NCI-H2171 (cell line): ENCODE measurements at places on chromosomes 3 and 15.
A peak's percentile ranks its signal among the peaks of the same experiment; 100 is the strongest.

- no peak for DNase-seq
Measured at GRCh38 chr3:81841540-81841939, 80.1 kb upstream of the GBE1 start.

DNA sequence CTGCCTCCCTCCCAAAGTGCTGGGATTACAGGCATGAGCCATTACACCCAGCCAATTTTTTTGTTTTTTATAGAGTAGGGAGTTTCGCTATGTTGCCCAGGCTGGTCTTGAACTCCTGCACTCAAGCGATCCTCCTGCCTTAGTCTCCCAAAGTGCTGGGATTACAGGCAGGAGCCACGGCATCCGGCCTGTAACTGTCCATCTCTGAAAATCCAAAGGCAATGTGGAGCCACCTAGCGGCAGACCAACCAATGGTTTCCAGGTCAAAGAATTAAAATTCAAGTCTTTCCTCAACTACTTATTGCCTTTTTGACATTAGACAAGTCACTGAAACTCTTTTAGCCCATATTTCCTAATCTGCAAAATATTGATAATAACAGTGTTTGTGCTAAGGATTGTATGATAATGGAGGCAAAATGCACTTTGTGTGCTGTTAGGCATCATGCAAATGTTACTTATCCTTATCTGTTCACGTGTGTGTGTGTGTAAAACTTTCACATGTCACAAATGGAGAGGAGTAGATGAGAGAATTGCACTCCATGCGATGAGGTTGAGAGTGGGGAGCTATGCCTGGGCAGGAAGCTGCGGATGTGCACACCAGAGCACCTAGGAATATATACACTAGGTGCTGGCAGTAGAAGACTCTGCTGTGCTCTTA lies 48.7 kb downstream of the COL8A1 start:
- peak; percentile 1 for DNase-seq

DNA sequence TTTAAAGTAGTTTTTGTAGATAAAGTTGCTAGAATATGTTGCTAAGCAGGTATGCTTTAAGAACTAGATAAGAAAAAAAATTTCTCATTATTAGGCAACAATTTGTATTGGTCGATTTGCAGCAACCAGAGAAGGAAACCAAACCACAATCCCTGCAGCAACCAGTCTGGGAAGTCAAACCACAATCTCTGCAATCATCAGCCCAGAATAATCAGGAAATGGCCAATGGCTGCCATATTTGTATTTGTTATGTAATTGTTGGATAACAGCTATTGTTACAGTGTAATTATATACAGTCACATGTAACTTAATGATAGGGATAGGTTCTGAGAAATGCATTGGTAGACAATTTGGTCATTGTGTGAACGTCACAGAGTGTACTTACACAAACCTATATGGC lies 23.6 kb downstream of the STXBP5L start:
- DNase-seq, result no peak

GRCh38 chr15:89499156-89499555 lies 2.8 kb upstream of the RHCG start:
- DNase-seq, result no peak

DNA sequence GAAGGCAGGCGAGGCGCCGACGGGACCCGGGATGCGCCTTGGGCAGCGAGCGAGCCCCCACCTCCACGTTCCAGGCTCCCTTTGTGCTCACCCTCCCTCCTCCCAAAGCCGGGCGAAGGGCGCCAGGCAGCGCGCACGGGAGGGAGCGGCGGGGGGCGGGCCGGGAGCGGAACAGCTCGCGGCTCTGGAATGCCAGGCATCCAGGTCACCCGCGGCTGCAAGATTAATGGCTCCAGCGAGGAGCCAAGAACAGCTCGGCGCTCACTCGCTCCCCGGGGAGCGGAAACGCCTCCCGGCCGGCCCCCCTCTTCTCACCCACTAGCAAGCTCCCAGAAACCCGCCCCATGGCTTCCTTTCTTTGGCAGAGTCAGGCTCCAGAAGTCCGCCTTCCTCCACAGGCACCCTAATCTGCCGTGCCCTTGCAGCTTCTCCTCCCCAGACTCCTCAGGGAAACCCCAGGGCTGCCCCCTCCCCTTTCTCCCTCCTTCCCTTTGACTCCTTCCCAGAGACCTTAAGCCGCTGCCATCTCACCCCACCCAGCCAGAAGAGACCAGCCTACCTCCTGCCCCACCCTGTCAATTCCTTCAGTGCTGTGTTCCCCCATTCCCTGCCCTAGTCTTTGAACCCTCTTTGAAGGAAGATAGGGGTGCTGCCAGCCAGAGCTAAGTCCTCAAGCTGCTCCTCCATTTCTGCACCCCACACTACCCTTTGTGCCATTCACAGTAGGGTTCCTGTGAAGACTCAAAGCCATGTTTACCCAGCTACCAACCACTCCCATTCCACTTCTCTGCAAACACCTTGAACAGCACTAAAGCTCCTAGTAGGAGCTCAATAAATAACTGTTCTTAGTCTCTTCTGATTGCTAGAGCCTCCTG lies 9.9 kb downstream of the AMOTL2 start:
- DNase-seq, result peak; percentile 71

DNA sequence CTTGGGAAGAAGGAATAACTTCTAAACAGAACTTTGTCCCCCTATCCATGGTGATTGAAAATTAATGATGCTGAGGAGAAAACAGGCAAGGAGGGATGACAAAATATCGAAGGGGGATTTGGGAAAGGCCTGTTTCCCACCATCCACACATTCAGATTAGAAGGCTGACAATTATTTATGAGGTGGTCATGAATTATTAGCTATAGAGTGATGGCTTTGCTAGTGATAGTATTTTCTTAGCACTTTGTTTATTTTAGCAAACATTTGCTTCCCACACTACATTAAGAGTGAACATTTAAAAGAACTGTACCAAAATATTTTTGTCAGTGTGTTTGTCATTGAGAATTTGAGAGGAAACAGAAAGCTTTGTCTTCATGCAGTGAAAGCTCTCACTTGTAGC lies 172.6 kb upstream of the PDZRN3 start:
- DNase-seq, result no peak

GRCh38 chr3:128784232-128784631 lies 58.2 kb downstream of the RAB7A start:
- DNase-seq, result no peak

DNA sequence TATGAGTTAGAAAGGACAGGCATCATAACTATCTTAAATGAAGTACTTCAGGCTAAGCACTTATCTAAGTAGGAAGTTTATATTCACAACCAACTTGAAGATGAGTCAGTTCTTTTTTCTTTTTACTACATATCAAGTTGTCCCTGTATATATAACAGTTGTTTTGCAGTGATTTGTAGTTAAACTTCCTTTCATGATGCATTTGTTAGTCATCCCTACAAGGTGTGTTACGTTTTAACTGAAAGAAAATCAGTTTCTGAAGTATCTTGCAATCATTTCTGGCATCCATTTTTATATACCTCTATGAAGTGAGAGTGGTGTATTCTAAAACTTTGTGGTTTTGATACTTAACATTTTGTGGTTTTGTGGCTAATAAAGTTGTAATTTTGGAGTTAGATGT lies 46.1 kb downstream of the ZFAND6 start:
- no peak for DNase-seq

GRCh38 chr15:68315495-68316031 lies 38.0 kb downstream of the FEM1B start:
- DNase-seq, result no peak

GRCh38 chr15:80852676-80853075 lies 73.5 kb downstream of the CEMIP start:
- no peak for DNase-seq

DNA sequence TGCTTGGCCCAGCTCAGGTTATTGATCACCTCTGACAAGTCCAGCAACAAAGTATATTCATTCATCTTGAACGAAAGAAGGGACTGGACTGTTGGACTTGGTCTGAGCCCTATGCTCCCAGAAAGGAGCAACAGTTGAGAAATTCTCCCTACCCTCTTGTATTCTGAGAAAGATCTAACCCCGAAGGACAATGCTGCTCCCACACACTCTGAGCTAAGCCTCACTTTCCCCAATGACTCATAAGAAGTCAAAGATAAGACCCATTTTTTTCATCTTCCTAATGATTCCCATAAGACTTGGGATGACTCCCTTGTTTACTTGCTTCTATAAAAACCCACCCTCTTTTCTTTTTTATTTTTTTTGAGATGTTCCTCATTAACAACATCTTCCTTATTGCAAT lies 549.4 kb upstream of the MDFIC2 start:
- no peak for DNase-seq

GRCh38 chr15:85754989-85755388 lies 39.7 kb downstream of the KLHL25 start:
- DNase-seq, result no peak

GRCh38 chr3:180835501-180835900 lies 77.0 kb upstream of the FXR1 start:
- DNase-seq, result no peak

- peak; percentile 97 for DNase-seq
Measured at GRCh38 chr15:89383365-89384175, 48.9 kb upstream of the POLG start.

DNA sequence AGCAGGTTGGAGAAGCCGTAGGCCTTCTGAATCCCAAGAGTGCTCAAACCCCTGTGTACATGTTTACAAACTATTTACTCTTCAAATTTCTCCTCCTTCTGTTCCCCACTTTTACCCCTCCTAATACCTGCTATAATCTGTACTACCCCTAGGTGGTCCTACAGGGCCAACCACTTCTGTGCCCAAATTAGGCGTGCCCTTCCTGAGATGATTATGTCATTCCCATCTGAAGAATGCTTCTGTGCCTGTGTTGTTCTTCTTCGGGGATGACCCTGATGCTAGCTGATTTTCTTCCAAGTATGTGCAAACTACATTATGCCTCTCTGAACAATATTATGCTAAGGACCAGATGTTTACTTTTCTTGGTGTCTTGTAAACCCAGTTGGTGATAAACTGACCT lies 20.5 kb downstream of the RBP2 start:
- peak; percentile 12 for DNase-seq

DNA sequence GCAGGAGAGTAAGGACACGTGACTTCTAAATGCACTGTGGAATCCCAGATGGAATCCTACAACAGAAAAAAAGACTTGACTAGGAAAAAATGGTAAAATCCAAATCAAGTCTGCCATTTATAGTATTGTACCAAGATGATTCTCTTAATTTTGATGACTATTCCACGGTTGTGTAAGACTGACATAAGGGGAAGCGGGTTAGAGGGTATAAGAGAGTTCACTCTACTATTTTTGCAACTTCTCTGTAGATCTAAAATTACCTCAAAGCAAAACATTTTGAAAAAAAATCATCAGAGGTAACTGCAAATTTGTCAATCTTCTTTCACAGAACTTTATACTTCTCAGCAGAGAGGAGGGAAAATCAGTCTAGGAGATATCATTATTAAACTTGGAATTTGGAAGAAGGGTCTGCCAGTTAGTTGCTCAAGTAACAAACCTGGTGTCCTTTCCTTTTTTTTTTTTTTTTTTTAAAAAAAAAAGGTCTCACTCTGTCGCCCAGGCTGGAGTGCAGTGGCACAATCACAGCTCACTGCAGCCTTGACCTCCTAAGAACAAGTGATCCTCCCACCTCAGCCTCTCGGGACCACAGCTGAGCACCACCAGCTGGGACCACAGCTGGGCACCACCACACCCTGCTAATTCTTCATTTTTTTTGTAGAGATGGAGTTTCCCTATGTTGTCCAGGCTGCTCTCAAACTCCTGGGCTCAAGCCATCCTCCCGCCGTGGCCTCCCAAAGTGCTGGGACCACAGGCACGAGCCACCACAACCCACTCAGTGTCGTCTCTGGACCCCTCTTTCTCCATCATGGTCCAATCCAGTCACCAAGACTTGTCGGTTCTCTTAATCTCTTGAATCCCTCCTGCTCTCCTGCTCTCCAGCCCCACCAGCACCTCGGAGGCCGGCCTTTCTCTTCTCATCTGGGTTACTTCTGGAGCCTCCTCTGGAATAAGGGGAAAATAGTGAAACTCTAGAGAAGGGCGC lies 14.9 kb upstream of the HES1 start:
- no peak for DNase-seq

DNA sequence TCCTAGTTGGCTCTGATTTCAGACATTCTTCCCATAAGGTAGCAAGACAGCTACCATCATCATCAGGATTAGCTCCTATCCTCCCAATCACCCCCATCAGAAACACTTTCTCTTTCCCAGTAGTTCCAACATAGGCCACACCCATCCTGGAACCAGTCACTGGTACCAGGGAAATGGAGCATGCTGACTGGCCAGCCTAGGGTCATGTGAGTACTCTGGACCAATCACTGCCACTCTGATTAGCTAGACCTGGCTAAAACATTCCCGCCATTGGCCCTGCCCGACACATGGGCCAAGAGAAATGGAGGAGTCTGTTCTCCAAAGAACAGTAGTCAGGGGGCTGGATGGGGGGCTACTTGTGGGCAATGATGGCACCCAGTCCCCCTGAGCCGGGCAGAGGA lies 12.4 kb downstream of the EFCC1 start:
- DNase-seq, result no peak
